Breast epithelium (tissue), 4 donors: ENCODE measurements at places on chromosomes 6 and 20. TPM values are rescaled to one million over a fixed set of nuclear protein-coding genes. Genes with fewer than 3 reads are reported as not detected.

DNA sequence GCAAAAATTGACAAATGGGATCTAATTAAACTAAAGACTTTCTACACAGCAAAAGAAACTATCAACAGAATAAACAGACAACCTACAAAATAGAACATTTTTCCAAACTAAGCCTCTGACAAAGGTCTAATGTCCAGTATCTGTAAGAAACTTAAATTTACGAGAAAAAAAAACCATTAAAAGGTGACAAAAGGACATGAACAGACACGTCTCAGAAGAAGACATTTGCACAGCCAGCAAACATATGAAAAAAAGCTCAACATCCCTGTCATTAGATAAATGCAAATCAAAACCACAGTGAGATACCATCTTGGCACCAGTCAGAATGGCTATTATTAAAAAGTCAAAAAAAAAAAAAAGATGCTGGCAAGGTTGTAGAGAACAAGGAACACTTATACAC lies 70.6 kb upstream of the GRIK2 start:
- DNase-seq = no peak

DNA sequence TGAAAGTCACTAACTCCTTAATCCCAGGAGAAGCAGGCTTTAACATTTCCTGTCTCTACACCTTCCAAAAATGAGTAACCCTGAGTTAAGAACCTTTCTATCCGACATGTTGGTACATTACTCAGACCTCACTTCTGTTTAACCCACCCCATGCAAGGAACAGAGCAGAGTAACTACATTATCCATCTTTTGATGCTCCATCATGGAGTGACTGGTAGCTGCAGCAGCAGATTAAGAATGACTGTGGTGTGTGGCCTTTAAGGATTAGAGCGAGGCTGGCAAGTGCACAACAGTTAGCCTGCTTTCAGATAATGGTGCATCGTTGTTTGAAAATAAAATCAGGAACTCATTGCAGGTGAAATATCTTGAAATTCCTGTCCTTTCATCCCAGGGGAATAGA lies 2.0 kb downstream of the TRAF3IP2 start:
- no peak for DNase-seq

DNA sequence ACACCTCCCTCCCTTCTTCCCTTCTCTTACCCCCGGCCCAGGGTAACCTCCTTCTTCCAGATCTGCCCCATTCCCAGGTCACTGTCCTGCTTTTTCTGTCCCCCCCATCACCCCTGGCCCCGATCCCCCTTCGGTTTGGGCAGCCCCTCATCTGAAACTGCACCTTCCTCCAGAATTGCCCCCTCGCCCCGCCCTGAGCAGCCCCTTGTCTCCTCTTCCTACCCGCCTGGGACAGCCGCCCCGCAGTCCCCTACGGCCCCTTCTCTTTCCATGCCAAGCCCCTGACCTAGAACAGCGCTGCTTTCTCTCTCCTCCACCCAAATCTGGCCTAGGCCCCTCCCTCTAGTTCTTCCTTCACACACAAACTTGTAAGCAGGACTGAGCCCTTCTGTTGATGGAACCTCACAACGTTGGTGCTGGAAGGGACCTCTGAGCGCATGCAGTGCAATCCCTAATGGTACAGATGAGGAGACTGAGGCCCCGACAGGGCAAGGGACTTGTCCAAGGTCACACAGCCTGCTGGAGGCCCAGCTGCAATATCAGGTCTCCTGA lies 630 bp downstream of the PPP2R5D start:
- no peak for DNase-seq

DNA sequence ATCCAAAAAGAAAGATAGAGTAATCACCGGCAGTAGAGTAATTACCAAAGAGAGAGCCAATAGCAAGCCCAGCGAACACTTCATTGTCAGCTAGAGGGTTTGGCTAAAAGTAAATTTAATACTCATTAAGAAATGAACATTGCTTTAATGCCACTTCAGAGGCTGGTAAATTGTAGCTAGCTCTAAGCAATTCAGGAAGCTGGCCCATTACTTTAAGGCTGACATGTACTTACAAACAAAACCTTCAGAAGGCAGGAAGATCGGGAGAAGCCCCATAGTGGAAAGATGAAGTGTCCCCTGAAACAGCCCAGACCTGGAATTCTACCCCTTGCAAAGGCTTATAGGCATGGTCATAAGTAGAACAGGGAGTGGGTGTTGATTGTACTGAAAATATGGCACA lies 396.6 kb upstream of the ID4 start:
- DNase-seq = no peak

DNA sequence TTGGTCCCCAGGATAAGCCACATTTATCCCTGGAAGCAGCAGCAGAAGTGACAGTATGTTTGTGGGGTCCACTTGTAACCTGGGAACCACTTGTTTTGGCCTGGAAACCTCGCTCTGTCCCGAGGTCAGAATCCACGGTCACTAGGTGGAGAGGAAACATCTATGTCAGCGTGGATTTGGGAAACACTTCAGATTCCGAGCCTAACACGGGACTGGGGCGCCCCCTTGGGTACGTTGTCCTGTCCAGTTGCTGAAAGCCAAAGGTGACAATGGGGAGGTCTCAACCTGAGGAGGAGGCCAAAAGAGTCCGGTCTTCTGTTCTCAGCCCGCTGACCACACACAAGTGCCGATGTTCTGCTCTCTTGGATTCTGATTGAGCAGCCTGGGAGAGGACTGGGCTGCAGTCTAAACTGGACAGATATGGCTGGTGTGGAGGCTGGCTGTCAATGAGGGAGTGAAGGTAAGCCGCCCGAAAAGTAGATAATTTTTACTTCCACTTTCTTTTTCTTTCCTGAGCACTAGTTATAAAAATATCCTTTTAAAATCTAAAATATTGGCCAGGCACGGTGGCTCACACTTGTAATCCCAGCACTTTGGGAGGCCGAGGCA lies 4.9 kb upstream of the ZFP57 start:
- no peak for DNase-seq

DNA sequence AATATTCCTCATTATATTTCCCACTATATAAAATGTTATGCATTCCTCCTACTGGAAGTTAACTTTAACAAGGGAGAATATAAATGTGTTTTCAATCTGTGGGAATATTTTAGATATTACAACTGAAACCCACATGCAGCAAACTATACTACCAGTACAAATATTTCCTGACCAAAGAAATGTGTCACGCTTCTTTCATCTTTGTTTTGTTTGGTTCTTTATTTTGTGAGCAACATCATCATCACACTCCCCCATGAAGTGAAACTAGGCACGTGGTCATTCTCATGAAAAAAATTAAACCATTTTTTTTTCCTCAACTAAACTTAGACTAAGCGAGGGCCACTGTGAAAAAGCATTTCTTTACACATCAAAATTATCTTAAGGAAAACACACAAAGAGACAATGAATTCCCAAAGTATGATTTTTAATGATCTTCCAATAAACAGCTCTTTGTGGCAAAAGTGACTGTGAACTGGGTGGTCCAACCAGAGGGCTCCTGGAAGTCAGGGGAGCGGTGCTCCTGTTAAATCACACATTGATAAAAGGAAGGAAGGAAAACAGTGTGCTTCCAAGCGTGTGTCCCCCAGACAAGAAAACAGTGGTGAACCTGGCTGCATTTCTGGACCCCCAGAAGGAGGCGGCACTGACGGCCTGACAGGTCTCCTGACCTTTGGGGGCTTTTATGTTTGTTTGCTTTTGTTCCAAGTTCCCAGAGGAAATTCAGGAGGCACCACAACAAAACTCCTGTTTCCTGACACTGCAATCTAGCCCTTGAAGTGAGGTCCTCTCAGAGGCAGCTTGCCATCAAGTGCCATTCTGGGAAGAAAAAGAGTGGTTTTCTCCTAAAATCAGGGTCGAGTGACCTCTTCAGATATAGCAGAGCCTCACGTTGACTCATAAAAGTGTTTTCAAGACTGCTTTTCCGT lies 166.8 kb upstream of the FOXQ1 start:
- DNase-seq = no peak

DNA sequence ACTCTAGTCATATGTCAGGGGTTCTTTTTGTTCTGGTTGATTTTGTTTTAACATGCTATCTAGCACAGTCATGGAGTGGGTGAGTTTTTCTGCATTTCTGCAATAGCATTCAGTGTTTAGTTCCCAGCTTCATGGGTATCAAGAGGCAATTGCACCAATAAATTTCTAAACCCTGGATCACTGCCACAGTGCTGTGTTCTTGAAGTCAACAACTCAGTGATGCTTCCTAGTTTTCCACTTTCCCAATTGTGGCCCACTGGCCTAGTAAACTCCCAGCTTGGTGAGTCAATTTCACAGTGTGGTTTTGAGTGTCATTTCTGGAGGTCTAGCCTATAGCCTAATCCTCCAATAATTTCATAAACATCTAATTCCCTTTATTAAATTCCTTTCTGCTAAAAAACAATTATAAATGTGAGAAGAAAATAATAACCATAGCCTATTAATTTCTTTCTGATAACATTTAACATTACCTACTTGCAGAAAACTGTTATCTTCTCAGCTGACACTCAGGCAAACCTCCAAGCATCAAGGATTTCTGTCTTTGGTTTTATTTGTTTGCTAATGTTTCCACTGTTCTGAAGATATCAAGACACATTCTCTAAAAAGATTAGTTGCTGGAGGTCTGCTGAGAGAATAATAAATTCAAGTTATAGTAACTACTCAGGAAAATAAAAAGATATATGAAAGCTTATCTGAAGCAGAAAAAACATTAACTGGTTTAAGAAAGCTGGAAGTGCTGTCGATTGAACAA lies 89.9 kb downstream of the PDE7B start:
- no peak for DNase-seq

- DNase-seq = no peak
Measured at GRCh38 chr6:108741331-108741989, 106.8 kb upstream of the ARMC2 start.

GRCh38 chr20:35111141-35111888 lies 18.7 kb upstream of the TRPC4AP start:
- no peak for DNase-seq

- no peak for DNase-seq
Measured at GRCh38 chr20:37501940-37502339, 19.1 kb upstream of the NNAT start.

DNA sequence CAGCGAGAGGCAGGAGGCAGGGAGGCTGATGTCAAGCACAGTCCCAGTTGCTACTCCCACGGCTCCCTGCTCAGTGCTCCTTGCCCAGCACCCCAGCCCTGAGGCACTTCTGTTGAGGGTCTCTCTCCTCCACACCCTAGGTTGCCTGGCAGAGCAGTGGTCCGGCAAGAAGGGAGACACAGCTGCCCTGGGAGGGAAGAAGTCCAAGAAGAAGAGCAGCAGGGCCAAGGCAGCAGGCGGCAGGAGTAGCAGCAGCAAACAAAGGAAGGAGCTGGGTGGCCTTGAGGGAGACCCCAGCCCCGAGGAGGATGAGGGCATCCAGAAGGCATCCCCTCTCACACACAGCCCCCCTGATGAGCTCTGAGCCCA lies 9.1 kb downstream of the CNPY3 start:
- no peak for DNase-seq

DNA sequence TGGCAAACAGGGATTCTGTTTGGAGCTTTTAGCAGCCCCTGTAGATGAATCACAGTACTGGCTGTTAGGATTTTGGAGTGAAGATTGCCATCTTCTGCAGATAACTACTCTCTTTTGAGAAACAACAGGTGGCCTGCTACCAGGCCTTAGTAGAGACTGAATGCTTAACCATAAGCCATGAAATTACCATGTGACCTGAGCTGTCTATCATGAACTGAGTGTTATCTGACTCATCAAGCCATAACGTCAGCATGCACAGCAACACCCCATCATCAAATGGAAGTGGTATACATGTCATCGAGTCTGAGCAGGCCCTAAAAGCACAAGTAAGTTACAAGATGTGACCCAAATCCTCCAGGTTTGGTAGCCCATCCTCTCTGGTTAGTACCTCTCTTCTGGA lies 132.6 kb downstream of the GPR63 start:
- DNase-seq = no peak

Gene BRPF3
- 25.8 TPM for total RNA-seq

Gene FAM83B
- total RNA-seq = 13.6 TPM

Gene DEF6
- 14.2 TPM for total RNA-seq

Gene DEFB124
- total RNA-seq = not detected

Gene SLC52A3
- 7.2 TPM for total RNA-seq

Gene SALL4
- 0.33 TPM for total RNA-seq
